Kidney glomerular epithelial cell (primary cell): ENCODE measurements at places on chromosomes 6 and 20.
A peak's percentile ranks its signal among the peaks of the same experiment; 100 is the strongest.

DNA sequence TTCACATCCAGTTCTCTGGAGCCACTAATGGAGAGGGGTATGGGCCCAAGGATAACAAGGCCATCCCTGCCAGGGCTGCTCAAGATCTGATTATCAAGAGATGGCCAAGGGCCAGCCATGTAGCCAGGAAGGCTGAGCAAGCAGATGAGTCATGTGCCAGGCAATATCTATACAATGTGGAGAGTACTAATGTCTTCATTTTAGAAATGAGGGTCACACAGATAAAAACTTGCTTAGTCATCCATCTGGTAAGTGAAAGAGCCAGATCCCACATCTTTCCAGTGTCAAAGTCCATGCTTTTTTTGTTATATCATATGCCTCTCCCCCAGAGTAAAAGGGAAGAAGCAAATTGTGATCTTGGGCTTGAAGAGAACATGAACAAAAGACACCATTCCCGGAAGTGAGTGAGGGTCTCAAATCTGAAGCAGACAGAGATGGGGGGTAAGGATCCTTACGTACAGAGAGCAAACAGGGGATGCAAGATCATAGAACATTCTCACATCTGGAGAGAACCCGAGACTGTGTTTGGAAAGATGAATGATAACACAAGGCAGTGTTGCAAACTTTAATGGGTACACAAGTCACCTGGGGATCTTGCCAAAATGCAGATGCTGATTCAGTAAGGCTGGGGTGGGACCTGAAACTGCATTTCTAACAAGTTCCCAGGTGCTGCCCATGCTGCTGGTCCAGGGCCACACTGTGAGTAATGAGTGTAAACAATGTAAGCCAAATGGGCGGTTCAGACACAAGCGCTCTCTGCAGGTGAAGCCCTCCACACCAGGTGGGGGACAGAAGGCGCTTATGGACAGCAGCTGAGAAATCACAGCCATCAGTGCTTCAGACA, 20.0 kb upstream of the GSTA3 start:
- DNase-seq, result peak; percentile 55

GRCh38 chr6:144063246-144063743, 32.1 kb downstream of the SF3B5 start:
- no peak for DNase-seq

GRCh38 chr20:39067526-39068216, 105.5 kb downstream of the DHX35 start:
- no peak for DNase-seq

- DNase-seq, result peak; percentile 35
These were observed 6.7 kb upstream of the KCNK15 start for GRCh38 chr20:44738813-44739477.
